ENCODE measurements at places on chromosomes 11 and 22. TPM values are rescaled to one million over a fixed set of nuclear protein-coding genes. Genes with fewer than 3 reads are reported as not detected.

Gene SHISA8
- total RNA-seq = 1.4 TPM

Gene SAC3D1
- total RNA-seq = 12.1 TPM

Gene TNNT3
- total RNA-seq = 2.1 TPM

Gene NELL1
- total RNA-seq = not detected

Gene BET1L
- 45.5 TPM for total RNA-seq

Gene CHRDL2
- total RNA-seq = not detected

Gene MYOD1
- total RNA-seq = not detected

Gene PNPLA3
- 0.55 TPM for total RNA-seq

Gene QSER1
- total RNA-seq = 16.6 TPM

Gene TMEM45B
- total RNA-seq = 2.1 TPM

Gene MEI1
- total RNA-seq = 36.8 TPM

Data from activated CD4-positive, alpha-beta T cell treated with anti-CD3 and anti-CD28 coated beads for 36 hours (primary cell).